Kidney glomerular epithelial cell (primary cell): ENCODE measurements at places on chromosomes 1 and 21.

- DNase-seq, result no peak
Measured at GRCh38 chr1:234773936-234774677, 164.1 kb upstream of the IRF2BP2 start.

DNA sequence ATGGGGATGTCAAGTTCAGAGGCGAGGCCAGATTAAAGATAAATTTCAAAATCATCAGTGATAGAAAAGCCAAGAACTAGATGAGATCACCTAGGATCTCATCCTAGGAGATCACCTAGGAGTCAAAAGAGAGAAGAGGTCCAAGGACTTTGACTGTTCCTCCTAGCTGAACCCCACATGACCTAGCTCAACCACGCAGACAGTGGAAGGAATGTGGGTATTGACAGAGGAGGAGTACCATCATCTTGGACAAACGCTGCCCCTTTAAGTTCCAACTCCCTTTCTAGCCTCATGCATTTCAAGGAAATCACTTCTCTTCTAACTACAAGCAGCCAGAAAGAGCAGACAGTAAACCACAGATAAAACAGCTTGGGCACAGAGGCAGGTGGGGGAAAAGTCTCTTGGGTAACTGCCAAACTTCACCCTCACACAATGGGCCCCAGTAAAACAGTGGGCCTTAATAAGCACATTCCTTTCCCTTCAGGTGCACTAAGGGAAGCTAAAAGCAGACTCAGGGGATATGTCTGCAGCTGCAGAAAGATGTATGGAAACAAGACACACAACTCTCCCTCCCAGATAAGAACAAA, 12.5 kb upstream of the FAM76A start:
- DNase-seq, result no peak

DNA sequence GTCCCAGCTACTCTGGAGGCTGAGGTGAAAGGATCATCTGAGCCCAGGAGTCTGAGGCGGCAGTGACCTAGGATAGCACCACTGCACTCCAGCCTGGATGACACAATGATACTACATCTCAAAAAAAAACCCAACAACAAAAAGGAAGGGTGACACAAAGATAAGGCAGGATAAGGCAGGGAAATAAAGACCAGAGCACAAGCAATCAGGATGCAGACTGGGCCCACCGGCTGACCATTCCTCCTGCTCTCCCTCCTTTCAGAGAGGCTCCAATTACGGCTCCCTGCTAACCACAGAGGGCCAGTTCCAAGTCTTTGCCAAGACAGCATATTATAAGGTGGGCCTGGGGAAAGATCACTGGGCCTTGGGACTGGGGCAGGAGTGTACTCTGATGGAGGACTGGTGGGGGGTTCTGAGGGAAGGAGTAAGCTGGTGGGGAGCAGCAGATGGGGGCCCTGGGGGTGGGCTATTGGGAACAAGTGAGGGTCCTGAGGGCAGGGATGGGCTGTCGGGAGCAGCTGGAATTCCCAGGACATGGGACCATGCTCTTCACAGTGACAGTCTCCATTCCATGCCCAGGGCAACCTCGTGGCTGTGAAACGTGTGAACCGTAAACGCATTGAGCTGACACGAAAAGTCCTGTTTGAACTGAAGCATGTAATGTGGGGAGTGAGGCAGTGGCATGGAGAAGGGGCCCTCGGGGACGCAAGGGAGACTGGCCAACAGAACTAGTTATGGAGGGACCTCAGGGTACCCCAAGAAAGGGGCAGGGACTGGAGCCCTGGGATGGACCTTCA, 7.3 kb downstream of the NPR1 start:
- DNase-seq, result no peak

- no peak for DNase-seq
Measured at GRCh38 chr21:39850333-39850732, 16.9 kb upstream of the PCP4 start.

- peak; percentile 97 for DNase-seq
Measured at GRCh38 chr1:156502894-156503697, 2.5 kb upstream of the MEF2D start.

- no peak for DNase-seq
Measured at GRCh38 chr1:32465578-32465933, 684 bp downstream of the ZBTB8B start.

GRCh38 chr1:248924696-248925532, 18.9 kb downstream of the PGBD2 start:
- peak; percentile 10 for DNase-seq

DNA sequence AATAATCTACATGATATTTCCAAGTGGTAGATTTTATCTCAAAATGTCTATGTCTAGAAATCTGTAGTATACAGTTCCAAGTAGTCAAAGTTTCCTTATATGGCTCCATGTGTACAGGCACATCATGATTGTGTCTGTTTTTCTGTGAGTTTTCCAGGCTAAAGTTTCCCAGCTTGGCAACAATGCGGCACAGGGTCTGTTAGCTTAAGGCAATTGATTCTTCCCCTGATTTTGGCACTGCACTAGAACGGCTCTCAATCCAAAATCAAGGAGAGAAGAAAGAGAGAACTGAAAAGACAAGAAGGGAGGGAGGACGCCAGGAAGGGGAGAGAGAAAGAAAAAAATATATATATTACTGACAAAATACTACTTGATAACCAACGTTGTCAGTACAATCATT, 193.9 kb upstream of the SNX7 start:
- DNase-seq, result no peak

- peak; percentile 29 for DNase-seq
Measured at GRCh38 chr1:67883069-67883468, 49.8 kb upstream of the GNG12 start.

DNA sequence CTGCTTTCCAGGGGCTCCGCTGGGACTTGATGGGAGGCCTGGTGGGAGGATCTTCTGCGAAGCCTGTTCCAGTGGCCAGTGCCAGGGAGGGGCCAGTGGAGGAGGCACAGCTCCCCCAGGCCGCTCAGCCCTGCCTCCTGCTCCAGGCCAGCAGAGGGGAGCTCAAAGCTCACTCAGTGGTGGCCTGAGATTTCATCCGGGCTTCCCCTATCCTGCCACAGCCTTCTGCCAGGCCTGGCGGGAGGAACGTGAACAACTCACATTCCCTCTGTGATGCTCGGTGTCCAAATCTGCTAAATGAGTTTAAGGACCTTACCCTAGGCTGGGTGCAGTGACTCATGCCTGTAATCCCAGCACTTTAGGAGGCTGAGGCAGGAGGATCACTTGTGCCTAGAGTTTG, 3.3 kb downstream of the CLCNKB start:
- no peak for DNase-seq

DNA sequence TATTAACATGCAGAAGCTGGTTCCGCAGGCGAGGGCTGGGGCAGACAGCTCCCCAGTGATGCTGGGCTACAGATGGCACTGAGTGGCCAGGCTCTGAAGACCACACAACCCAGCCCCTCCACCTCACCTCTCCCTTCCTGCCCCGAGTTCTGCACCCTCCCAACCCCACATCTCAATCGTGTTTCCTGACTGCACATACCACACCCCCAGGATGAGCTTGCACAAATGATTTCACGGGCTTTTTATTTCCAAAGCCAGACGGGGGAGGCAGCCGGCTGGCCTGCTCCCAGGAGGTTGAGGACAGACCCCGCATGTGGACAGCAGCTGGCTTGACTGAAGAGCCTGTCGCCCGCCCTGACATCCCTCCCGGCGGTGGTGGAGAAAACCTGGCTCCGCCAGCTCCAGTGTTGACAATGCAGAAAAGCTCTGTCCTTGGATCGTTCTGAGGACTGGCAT, 21.4 kb upstream of the ALDH4A1 start:
- no peak for DNase-seq

DNA sequence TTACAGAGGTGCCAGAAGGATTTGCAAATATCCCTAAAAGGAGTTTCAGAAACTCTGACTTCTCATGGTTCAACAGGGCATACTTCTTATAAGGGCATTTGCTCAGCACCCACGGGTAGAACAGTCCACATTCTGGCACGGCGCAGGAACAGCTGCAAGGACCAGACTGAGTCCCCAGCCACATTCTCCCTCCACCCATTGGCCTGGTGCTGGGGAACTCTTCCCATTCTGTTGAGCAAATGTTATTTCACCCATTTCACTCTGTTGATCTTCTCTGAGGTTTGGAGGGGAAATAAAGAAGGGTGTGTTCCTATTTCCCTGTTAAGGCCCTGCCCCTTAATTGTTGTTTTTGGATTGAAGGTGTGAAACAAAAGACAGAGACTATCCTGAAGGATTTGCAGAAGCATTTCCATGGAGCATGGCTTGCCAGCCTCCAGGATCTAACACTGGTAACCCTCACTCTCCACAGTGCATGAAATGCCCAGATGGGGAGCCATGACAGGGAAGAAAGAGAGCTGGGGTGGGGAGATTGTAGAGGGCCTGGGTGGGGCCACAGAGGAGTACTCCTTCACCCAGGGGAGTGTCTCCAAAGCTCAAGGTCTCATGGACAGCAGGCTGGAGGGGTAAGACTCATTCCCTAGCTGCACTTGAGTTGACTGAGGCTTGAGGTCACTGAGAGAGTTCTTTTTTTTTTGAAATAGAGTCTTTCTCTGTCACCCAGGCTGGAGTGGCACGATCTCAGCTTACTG, 35.0 kb downstream of the INAVA start:
- no peak for DNase-seq

DNA sequence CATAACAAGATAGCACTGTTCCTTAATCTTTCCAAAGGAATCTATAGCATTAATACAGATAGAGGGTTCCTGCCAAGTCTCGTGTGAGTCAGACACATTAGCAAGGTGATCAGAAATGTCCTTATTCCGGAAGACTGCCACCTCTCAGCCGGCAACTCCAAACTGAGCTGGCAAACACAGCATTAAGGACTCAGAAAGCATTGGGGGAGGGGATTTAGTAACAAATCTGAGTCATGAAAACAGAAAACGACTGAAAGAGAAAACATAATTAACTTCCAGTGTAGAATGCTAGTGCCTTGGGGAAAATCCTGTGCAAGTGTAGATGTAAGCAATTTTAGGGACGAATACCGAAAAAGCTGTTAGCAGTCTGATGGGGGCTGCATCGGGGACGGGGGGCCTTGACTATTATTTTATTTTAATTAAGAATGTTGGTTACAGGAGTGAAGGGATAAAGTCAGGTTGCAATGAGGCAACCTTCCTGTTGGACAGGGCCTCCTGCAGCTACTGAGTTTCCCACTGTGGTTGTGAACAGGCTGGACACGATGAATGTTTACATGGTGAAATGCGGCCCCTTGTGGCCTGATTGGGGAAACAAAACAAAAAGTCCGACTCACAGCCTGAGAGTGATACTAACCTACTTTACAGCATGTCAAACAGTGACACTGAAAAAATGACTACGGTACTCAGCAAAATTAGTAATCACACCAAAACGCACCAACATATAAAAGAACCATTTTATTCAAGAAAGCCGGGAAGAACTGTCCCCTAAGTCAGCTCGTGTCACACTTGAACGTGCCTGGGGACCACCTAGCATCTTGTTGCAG, 20.7 kb downstream of the MIS18A start:
- peak; percentile 52 for DNase-seq

DNA sequence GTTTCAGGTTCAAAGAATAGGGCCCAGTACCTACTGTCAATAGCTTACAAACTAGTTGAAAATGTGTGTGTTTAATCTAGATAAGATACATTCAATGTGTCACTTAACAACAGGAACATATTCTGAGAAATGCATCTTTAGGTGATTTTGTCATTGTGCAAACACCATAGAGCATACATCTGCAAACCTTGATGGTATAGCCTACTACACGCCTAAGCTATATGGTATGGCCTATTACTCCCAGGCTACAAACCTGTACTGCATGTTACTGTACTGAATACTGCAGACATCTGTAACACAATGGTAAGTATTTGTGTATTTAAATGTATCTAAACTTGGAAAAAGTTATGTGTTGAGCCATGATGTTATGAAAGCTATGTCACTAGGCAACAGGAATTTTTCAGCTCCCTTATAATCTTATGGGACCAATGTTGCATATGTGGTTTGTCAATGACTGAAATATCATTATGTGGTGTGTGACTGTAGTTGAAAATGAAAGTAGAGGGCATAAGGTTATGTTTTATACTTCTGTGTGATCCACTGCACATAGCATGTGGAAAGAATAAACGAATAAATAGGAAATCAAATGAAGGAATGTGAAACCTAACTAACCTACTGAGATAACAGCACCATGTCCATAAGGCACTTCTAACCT, 129.0 kb upstream of the CAMK1G start:
- no peak for DNase-seq

- peak; percentile 62 for DNase-seq
Measured at GRCh38 chr1:9689011-9689706, 37.6 kb downstream of the PIK3CD start.

GRCh38 chr1:81407000-81407821, 393.5 kb upstream of the ADGRL2 start:
- DNase-seq, result no peak

DNA sequence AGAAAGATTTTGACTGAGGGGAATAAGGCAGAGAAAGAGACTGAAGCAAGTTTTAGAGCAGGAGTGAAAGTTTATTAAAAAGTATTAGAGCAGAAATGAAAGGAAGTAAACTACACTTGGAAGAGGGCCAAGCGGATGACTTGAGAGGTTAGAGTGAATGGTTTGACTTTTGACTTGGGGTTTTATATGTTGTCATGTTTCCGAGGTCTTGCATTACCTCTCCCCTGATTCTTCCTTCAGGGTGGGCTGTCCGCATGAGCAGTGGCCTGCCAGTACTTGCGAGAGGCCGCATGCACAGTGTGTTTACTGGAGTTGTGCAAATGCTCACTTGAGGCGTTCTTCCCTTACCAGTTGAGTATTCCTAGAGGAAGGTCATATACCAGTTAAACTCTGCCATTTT, 13.0 kb upstream of the DENND2D start:
- no peak for DNase-seq

DNA sequence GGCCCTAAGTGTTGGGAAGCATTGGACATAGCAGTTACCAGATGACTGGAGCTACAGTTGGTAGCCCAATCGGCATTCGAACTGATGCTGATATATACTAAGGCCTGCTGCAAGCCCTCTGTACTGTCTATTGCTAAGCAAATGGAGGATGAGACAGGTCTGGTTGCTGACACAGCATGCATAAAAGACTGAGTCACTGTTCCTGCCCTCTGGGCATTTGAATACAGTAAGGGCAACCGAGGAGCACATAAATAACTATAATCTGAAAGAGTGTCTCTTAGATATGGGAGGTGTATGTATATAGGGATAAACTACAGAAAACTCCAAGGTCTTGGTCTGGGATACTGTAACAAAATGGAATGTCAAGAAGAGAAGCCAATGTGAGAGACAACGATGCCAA, 16.8 kb upstream of the MARK1 start:
- DNase-seq, result no peak

- no peak for DNase-seq
Measured at GRCh38 chr1:2229037-2229864, 1.1 kb downstream of the SKI start.

- DNase-seq, result no peak
Measured at GRCh38 chr1:17372955-17373354, 959 bp downstream of the PADI6 start.

DNA sequence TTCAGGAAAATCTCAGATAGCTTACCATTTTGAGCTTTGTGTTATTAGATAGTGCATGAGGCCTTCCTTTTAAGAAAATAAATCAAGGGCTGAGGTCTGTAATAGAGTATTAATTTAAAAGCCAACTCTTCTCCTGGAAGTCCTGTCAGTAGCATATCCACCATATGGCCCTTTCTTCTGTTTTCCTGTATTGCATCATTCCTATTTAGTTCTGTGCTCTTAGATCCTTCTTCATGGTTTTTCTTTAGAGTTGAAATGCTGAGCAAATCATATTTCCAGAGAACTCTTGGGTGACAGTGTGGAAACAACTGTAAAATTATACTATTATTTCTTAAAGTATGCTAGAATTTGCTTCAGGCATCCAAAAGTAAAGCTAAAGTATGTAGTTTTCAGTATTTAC, 91.7 kb downstream of the TTC3 start:
- no peak for DNase-seq
